ENCODE measurements at places on chromosomes 12 and 14. TPM values are rescaled to one million over a fixed set of nuclear protein-coding genes. Genes with fewer than 3 reads are reported as not detected.
A peak's percentile ranks its signal among the peaks of the same experiment; 100 is the strongest.

Gene CEBPE
- total RNA-seq: not detected

- DNase-seq: no peak
These were observed 202.2 kb upstream of the PRKD1 start for GRCh38 chr14:30129807-30130206.

- DNase-seq: no peak
These were observed 36.5 kb downstream of the FBXO33 start for GRCh38 chr14:39395555-39396254.

DNA sequence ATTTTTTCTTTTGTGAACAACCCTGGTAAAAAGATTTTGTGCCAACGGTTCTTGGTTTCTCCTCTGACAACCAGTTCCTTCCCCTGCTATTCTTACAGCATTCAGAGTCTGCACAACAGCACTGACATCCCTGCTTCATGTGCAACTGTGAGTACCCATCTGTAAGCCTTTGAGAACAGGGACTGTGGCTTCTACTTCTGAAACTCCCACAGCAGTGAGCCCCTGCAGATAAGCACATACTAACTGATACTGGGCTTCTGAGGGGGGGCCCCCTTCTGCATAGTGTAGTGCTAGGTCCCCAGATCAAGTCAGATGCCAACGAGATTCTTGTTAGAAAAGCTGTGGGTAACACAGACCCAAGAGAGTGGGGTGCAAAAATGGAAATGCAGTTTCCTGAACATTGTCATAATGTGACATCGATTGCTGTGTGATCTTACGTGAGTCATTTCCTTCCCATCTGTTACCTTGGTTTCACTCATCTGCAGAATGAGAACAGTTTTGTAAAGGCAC lies 11.1 kb upstream of the NINJ2 start:
- no peak for DNase-seq

- DNase-seq: no peak
These were observed 34.9 kb upstream of the SIX1 start for GRCh38 chr14:60684203-60684602.

DNA sequence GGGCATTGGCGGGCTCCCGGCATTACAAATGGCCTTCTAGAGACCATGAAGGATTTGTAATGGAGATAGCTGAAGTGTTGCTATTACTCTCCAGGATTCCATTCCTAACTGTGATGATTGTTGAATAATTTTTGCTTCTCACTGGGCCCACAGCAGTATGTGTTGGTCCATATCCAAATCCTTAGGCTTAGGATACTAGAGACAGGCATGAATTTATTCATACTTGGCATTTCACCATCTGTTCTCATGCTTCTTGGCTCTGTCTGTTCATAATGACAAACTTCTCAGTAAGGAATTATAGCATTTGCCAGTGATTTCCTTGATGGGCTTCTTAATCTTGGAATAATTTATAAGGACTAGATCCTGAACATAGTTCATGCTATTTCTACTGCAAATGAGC lies 832.9 kb downstream of the C12orf50 start:
- no peak for DNase-seq

Gene KRT82
- total RNA-seq: not detected

DNA sequence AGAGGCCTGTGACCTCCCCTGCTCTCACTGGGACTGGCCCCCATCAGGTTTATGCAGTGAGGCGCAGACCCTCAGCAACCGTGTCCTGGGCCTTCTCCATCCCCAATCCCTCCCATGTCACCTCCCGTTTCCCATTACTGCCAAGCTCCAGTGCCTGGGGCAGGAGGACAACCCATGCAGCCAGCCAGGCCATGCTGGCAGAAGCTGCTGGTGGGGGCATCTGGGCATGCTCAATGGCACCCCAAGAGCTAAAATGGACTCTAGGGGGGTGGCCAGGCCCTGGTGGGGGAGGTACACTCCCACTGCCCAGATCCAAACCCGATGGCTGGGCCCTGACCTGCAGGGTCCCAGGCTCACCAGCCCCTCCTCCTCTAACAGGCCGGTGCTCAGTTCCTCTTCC lies 20.5 kb upstream of the GPR132 start:
- DNase-seq: no peak

GRCh38 chr12:109126784-109127183 lies 10.4 kb downstream of the ACACB start:
- no peak for DNase-seq

DNA sequence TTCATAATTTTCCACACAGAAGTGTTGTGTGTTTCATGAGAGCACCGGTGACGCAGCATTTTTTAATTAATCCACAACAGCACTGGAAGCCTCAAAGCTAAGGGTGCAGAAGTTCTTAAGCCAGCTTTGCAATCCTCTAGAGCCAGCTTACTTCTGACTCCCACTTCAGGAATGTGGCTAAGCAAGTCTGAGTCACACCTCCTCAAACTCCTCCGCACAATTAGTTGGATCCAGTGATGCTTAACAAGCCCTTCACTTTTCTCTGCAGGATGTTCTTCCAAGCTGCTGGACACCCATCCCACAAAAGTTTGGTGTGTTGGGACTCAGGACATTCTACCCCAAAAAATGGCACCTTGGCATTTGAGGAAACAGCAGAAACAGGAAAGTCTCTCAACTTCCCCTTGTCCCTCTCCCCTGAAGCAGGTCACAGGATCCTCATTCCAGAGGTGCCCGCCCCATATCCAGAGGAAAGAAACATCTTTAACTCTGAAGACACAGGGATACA lies 210.0 kb downstream of the PPM1H start:
- peak; percentile 99 for DNase-seq
